ENCODE measurements at places on chromosomes 6 and 20.

DNA sequence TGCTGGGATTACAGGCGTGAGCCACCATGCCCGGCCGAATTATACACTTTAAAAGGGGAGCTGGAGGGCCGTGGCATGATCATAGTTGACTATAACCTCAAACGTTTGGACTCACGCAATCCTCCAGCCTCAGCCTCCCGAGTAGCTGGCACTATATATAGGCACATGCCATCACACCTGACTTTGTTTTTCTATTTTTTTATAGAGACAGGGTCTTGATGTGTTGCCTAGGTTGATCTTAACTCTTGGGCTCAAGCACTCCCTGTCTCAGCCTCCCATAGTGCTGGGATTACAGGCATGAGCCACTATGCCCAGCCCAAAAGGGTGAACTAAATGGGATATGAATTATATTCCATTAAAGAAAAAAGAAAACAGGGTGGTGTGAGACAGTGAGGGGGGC lies 7.8 kb downstream of the PTGIS start:
- DNase-seq = no peak

DNA sequence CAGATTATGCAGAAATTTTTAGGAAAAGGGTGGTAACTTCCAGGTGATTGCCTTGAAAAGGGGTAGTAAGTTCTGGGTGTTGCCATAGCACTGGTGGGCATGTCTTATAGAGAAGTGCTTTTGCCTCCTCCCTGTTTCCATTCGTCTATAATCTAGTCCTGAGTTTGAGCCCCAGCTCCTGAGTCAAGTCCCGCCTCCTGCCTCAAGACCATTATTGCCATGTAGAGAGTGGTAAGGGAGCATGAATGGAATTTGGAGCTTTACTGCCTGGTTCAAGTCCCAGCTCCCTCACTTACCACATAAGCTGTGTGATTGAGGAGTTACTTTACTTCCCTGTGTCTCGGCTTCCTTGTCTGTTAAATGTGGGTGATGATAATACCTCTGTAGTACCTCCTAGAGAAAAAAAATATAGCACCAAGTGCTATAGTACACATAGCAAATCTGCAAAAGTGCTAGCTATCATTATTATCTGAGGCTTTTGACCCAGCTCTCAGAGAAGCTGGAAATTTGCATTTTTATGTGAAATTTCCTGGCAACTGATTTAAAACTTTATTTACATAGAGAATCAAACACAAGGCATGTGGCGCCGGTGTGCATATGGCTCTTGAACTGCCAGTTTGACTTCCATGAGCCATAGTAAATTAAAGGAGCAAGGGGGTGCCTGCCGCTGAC lies 36.0 kb downstream of the TGM6 start:
- no peak for DNase-seq

GRCh38 chr6:101000341-101000740 lies 119.2 kb upstream of the ASCC3 start:
- DNase-seq = no peak

GRCh38 chr20:46681032-46681854 lies 8.0 kb downstream of the TP53RK start:
- peak; percentile 63 for DNase-seq

DNA sequence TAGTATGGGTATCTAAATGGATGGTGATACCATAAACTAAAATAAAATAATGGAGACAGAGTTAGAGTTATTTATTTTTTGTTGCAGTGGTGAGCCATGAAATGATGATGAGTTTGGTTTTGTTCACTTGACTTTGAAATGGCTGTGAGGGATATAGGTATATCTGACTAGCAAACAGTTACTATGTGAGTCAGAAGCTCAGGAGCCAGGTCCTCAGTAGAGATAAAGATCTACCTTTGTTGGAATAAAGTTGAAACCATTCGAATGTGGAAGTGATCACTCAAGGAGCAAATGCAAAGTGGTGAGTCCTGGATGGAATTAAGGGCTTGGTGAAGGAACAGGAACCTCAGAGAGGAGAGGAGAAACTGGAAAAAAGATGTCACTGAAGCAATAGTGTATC lies 86.0 kb upstream of the TPD52L1 start:
- no peak for DNase-seq

- DNase-seq = no peak
These were observed 69.2 kb upstream of the TXNDC5 start for GRCh38 chr6:7979831-7980230.

GRCh38 chr6:27126046-27126814 lies 121.3 kb upstream of the PRSS16 start:
- no peak for DNase-seq

DNA sequence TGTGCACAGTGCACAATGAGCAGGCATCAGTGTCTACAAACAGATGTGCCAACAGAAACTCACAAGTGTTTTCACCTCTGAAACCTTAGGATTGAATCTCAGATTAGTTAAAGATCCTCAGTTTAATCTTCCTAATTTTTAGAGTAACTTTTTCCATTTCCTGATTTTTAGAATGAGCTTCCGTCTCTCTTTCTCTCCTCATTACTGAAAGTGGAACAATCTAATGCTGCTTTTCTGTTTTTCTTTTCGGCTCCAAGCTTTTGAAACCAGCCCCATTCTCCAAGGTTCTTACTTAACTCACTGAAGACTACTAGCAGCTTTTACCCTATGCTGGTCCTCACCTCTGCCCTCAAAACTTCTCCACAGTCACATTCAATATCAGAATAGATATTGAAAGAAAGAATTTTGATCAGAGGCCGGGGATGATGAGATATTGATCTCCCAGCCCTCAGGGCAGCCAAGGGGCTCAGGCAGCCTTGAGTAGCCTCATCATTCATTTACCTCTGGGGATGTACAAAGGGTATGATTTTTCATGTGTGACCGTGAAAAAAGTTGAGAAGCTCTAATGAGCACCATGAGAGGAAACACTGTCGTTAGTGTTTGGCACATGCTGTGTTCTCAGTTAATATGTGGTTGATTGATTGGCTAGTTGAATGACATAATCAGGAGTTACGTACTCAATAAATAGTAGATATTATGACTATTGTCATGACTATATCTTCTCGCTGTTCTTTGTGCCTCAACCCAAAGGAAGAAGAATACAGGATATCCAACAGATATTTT lies 11.9 kb upstream of the STK38 start:
- no peak for DNase-seq

GRCh38 chr6:156175971-156176421 lies 601.2 kb upstream of the ARID1B start:
- DNase-seq = peak; percentile 17

DNA sequence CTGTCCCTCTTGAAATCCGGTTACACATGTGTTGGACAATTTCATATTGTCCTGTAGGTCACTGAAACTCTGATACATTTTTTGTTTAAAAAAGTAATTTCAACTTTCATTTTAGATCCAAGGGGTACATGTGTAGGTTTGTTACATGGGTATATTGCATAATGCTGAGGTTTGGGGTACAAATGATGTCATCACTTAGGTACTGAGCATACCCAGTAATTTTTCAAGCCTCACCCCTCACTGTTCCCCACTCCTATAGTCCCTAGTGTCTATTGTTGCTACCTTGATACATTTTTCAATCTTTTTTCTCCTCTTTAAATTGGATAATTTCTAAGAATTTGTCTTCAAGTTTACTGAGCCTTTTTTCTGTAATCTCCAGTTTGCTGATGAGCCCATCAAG lies 483.0 kb downstream of the DHX35 start:
- no peak for DNase-seq

GRCh38 chr20:4326195-4327065 lies 311.1 kb upstream of the RNF24 start:
- DNase-seq = no peak
